Hematopoietic multipotent progenitor cell treated with erythropoietin and hydrocortisone succinate and interleukin-3 and kit ligand, for 8 days (in vitro differentiated cells): ENCODE measurements at places on chromosomes 12 and 14.
A peak's percentile ranks its signal among the peaks of the same experiment; 100 is the strongest.

GRCh38 chr14:21308132-21308478, 28.2 kb downstream of the RPGRIP1 start:
- DNase-seq, result no peak

GRCh38 chr12:70467918-70468733, 102.0 kb downstream of the KCNMB4 start:
- DNase-seq, result no peak

DNA sequence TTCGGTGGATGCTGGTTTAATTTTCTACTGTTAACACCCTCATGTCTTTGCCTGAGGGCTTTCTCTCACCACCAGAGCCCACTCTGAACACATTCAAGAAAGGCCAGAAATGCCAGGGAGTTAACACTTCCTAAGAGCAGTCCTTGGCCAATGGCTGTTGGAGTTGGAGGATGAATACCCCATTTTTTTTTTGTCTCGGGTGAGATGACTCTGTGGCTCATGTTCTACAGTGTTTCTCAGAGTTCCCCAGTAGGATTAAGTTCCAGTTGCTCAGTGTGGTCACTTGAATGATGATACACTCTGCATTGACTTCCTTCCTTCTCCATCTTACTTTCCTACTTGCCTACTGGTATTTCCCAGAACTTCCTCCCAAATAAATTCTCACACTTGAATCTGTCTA, 65.8 kb downstream of the FOS start:
- DNase-seq, result no peak

DNA sequence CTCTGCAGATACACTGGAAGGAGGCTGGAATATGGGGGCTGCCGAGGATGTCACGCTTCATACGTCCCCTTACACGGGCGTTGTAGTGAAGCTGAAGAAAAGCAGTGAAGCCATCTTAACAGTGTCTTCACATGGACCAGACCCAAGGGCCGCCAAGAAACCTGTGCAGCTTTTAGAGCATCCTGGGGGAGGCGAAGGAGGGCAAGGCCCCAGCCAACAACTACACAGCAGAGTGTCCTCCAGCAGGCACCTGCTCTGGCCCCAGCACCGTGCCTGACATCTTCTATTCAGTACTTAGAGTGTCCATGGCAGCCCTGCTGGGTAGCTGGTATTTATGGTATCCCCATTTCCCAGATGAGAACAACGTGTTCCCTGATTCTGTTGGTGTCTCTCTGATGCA, 48.9 kb upstream of the RIN3 start:
- no peak for DNase-seq

DNA sequence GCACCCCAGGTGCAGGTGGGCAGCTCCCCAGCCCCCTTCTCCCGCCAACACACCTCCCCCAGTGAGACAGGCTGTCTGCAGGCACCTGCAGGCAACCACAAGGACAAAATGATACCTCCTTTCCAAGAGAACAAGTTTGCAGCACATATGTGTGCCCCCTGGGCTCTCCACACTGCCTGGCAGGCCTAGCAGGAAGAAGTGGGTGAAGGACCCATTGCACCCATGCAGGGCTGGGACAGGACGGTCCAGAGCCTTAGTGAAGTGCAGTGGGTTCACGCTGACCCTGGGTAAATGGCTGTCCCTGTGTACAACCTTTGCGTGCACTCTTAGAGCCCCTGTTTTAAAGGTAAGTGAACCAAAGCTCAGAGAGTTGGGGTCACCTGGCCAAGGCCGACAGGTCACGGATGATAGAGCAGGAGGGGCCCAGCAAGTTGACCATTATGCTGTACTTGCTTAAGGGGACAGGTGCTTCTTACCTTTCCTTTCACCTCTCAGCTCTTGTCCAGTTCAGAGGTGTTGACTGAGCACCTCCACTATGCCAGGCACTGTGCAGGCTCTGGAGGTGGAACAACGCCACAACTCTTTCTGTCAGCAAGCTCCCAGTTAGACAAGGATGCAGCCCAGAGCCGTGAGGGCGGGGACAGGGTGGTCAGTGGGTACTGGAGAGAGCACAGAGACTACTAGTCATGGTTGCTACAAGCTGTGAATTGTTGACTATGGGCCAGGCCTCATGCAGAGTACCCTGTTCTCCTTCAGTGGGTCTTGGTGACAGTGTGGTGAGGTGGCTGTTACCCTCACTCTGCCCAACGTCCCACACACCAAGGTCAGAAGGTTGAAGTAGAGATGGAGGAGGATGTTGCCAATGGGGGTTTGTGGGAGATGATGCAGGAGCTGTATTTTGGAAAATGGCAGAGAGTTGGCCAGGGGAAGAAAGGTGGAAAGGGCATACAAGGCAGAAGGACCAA, 125.9 kb downstream of the PAPOLA start:
- DNase-seq, result no peak

- DNase-seq, result no peak
Observed at GRCh38 chr14:99727096-99727870, 43.2 kb downstream of the CYP46A1 start.

DNA sequence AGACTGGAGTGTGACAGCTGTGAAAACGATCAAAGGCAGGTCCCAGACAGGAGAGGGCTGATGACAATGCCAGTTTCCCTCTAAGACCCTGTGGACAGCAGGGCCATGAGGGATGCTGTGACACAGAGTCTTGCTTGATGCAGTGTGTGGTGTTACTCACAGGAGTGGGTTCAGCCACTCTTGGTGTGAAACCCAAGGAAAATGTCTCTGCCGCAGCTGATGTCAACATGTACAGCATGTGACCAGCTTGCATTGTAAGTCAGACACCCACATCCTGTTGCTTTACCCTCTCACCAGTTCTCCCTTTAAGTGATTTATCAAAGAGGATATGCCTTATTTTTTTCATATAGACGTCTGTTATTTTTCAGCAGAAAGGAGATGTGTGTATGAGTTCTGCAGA, 268.6 kb downstream of the BTG1 start:
- DNase-seq, result no peak

- DNase-seq, result no peak
Observed at GRCh38 chr12:6020930-6021329, 75.9 kb upstream of the ANO2 start.

DNA sequence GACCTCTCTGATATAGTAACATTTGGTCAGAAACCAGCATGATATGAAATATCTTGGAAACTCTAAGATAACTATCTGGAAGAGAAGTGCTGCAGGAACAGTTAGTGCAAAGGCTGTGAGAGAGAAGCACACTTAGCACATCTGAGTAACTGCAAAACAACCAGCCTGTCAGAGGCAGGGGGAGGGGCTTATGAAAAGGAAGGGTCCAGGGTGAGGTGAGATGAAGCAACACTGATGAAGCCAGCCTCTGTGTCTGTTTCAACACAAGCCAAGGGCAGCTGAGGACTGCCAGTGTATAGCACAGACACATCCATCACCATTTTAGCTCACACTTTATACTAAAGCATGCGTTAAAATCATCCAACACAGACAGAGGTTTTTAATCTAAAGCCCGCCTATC, 37.4 kb upstream of the OVCH1 start:
- no peak for DNase-seq

DNA sequence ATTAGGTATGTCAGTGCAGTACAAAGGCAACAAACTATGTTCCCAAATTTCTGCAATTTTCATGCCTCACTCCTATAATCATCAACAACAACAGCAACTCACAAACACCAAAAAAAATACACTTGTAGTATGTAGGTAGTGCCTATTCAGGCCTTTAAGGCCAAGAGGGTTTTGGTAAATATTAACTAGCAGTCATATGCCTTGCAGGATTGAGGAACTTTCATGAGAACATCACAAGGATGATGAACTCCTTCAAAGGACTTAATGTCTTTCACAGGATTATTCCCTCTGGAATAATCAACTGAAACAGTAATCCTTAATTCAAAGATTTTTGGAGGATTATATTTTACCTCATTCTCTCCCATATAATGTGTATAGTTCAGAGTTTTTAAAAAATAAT, 293.8 kb downstream of the NOVA1 start:
- no peak for DNase-seq

GRCh38 chr12:76859611-76860010, 19.2 kb downstream of the CSRP2 start:
- DNase-seq, result peak; percentile 79

DNA sequence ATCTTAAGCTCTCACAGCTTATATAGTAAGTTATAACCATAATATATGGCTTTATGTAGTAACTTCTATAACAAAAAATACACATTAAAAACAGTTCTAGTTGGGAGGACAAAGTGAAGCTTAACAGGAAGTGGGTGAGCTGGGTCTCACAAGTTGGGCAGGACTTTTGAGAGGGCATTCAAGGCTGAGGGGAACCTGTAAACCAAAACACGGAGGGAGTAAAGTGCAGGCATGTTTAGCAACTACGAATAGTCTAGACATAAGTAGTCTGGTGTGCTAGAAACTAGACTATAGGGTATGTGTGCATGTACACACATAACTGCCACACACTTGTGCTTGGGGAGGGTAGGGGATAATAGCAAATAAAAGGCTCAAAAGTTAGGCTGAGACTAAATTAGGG, 14.2 kb upstream of the NEK9 start:
- no peak for DNase-seq

DNA sequence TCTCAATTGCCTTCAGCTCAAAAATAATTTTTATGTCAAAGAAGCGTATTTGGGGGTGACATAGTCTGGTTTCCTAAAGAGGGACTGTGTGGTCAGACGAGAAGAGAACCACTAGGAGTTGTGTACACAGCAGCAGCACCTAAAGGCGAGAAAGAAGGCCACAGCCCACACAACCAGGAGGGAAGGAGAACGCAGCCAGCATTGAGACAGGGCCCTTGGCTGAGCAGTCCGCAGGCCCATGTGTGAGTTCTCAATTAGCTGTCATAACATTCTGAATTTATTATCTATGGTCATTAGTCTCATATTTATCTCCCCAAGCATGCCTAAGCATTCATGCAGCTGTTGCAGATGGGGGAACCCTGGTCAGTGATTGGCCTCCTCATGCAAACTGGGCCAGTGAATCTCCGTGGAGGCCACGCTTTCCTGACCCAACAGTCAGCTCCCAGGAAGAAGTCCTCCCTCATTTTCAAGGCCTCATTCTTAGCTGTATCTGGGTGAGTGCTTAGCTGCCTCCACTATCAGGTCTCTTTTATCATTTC, 81.2 kb upstream of the ATF7IP start:
- no peak for DNase-seq

DNA sequence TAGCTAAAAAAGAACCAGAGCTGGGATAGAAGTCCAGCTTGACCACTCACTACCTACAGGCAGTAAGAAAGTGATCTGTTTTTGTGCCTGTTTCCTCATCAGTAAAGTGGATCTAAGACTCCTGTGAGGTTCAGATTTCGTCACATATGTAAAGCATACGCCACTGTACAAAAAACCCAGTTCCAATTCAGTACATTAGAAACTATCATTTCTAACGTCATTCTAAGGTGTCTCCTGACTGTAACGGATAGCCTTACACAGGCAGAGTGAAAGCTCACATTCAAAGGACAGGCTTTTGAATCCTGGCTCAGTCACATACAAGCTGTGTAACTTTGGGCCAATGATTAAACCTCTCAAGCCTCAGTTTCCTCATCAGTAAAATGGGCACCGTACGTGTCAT, 3.5 kb downstream of the SLC15A4 start:
- no peak for DNase-seq

GRCh38 chr14:53808042-53808441, 148.6 kb downstream of the BMP4 start:
- no peak for DNase-seq

GRCh38 chr14:99606359-99606758, 2.4 kb upstream of the CCDC85C start:
- peak; percentile 43 for DNase-seq

DNA sequence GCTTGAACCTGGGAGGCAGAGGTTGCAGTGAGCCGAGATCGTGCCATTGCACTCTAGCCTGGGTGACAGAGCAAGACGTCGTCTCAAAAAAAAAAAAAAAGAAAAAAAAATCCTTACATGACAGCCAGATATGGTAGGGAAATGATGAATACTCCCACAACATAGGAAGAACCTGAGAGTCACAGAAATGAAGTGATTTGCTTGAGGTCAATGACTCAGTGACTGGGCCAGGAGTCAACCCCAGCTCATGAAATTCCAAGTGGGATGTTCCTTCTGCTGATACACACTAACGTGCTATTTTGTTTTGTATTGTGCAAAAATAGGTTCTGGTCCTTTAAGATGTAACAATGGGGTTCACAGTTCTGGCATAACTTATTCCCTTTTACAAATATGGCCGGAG, 9.0 kb downstream of the RHOF start:
- DNase-seq, result no peak

DNA sequence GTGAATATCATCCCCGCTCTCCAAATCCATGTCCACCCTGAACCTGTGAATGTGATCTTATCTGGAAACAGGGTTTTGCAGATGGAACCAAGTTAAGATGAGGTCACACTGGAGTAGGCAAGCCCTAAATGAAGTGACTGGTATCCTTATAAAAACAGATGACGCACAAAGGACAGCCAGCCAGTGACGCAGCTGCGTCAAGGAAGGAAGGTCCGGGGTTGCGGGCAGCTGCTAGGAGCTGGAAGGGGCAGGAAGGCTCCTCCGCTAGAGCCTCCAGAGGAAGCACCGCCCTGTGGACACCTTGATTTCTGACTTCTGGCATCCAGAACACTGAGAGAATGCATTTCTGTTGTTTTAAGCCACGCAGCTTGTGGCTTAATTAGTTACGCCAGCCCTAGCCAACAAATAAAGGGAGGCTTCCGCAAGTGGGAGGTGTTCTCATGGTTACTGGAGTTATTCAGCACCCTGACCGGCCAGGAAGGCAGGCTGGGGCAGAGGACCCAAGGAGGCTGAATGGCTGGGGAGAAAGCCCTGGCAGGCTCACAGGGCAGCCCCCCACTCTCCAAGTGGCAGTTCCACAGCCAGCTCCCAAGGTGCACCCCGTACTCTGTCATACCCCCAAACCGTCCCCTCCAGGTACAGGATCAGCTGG, 127.6 kb upstream of the NCOR2 start:
- DNase-seq, result no peak

DNA sequence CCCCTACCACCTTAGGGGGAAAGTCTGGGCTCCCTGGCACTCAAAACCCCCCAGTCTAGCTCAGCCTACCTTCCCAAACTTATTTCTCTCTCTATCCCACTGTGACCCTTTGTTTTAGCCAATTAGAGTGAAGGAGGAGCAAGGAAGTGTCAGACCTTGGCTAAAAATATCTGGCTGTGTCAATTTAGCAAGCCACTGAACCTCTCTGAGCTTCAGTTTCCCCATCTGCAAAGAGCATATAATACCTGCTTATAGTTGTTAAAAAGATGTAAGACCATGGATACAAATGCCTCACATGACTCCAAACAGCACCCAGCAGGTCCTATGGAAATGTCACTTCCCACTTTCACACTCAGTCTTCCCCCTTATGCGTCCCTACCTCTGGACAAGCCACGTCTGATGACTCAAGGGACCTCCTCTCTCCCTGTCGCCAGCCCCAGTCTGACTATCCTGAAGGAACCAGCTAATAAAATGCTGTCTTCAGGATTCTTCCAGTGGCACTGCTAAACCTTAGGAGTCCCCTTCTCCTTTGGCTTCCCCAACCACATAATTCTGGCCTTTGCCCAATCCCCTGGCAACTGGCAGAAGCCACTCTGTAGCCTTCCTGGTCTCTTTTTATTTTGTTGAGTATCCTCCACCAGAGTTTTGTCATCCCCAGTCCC, 19.3 kb downstream of the FOXN3 start:
- DNase-seq, result no peak
